ENCODE measurements at places on chromosomes 2 and 18.

GRCh38 chr18:10785798-10786197, 260.0 kb downstream of the NAPG start:
- DNase-seq = no peak

- no peak for DNase-seq
These were observed 300.6 kb upstream of the TFPI start for GRCh38 chr2:187854801-187855200.

DNA sequence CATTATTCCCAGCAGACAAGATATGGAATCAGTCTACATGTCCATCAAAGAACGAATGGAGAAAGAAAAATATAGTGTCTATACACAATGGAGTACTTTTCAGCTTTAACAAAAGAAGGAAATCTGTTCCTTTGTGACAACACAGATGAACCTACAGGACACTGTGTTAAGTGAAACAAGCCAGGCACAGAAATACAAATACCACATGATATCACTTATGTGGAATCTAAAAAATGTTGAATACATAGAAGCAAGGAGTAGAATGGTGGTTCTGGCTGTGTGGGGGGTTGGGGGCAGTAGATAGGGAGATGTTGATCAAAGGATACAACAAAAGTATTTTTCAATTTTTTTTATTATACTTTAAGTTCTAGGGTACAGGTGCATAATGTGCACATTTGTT, 347.7 kb upstream of the MAP2 start:
- no peak for DNase-seq

GRCh38 chr2:150212722-150213171, 274.7 kb downstream of the RND3 start:
- no peak for DNase-seq

DNA sequence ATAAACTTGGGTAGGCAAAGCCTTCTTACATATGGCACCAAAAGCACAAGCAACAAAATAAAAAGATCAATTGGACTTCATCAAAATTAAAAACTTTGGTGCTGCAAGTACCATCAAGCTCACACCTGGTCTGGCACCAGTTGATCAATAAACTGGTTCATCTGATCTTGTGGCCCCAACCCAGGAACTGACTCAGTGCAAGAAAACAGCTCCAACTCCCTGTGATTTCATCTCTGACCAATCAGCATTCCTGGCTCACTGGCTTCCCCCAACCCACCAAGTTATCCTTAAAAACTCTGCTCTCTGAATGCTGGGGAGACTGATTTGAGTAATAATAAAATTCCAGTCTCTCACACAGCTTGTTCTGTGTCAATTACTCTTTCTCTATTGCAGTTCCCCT, 8.4 kb downstream of the EPG5 start:
- no peak for DNase-seq

DNA sequence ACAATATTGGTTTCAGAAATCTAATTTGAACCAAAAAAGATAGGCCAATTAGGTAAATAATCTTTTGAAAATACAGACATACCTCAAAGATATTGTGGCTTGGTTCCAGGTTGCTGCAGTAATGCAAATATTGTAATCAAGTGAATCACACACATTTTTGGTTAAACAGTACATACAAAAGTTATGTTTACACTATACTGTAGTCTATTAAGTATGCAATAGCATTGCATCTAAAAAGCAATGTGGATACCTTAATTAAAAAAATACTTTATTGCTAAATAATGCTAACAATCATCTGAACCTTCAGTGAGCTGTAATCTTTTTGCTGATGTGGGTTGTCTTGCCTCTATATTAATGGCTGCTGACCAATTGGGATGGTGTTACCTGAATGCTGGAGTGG, 67.3 kb downstream of the KYNU start:
- DNase-seq = no peak

DNA sequence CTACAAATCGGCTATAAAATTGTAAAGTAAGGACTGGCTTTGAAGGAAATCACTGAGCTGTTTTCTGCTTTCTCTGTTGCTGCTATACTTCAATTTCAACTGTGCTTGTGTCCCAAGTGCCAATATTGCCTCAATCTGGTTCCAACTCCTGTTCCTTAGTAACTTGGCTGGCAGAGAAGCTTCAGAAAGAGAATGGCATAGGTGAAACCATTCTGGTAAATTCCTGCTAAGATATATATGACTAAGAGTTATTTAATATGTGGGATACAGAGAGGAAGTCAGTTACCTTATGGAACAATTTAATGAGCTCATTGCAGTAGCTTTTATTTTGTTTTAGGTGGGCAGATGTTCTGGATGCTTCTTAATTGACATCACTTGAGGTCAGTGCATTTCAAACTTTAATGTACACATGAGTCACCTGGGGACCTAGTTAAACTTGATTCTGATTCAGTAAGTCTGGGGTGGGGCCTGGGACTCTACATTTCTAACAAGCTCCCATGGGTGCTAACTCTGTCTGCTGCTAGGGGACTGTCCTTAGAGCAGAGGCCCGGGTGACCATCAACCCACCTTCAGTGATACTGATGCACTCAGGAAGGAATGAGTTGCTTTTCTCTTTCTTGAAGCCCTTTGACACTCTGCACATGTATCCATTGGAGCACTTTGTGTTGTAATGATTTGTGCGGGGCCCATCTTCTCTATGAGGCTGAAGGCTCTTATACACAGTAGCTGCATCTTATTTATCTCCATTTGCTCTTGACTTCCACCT, 47.6 kb downstream of the LIPG start:
- DNase-seq = no peak

GRCh38 chr2:226080334-226080733, 680.8 kb downstream of the NYAP2 start:
- no peak for DNase-seq

GRCh38 chr2:73334045-73334444, 40.7 kb upstream of the EGR4 start:
- DNase-seq = no peak

DNA sequence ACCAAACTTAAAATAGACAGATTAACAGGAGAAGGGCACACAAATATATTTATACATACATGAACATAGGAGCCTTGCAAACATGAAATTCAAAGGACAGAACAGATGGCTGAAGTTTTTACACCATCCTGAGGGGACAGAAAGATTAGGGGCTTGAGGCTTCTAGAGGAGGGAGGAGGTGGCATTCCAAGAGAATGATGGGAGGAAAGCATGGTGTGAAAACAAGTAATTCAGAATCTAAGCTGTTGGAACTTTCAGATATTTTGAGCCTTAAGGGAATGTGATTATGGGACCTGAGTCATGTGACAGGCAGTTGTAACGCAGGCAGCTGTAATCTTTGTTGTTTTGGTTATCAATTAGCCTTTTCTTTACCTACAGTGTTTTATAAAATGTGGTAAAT, 225.2 kb upstream of the SPOPL start:
- no peak for DNase-seq

DNA sequence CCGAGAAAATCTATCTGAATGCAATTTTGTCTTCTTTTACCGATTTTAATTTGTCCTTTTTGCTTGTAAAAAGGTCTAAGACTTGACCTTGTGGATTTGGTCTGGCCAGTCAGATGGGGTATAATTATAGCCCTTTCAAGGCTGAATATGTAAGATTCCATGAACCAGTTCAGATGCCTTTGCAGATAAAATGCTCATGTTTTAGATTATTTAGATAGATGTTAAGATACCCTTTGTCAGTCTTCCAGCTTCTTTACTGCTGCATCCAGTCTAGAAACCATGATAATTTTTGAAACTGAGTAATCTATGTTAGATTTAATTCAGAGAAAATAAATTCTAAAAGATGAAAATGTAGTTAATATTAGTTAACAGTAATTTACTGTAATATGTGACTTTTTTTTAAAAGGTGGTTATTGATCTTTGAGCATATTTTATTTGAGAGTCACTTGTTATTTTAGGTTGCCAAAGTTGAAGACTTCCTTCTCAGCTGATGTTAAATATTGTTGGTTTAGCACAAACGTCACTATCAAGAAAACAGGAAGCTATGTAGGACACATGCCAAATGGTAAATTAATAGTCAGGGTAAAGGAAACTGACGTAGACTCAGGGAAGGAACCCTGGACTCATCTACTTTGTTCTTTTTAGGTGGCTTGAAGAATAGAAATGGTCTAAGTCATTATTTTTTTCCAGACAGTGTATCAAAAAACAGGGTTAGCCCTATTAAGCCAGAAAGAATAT, 29.8 kb downstream of the BABAM2 start:
- DNase-seq = no peak

- DNase-seq = no peak
These were observed 122.7 kb upstream of the GLI2 start for GRCh38 chr2:120612931-120613330.

- no peak for DNase-seq
These were observed 79.2 kb downstream of the LAMA1 start for GRCh38 chr18:7038330-7038851.

DNA sequence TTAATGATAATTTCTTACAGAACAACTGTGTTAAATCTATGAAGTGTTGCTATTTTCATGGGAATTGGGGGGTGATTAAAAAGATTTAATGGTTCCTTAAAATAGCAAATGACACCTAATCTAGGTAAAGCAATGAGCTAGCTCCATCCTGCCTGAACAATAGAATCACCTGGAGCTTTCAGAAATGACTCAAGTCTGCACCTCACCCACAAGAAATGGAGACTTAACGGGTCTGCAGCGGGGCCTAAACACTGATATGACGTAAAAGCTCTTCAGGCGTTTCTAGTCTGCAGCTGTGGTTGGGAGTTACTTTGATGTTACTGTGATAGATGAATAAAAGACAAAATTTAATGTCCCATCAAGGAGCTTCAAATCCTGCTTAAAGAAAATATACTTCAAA, 328.2 kb downstream of the RND3 start:
- DNase-seq = no peak

GRCh38 chr2:172554352-172555271, 1.3 kb upstream of the PDK1 start:
- no peak for DNase-seq

- no peak for DNase-seq
These were observed 294.7 kb downstream of the FBXO15 start for GRCh38 chr18:73852789-73853549.

DNA sequence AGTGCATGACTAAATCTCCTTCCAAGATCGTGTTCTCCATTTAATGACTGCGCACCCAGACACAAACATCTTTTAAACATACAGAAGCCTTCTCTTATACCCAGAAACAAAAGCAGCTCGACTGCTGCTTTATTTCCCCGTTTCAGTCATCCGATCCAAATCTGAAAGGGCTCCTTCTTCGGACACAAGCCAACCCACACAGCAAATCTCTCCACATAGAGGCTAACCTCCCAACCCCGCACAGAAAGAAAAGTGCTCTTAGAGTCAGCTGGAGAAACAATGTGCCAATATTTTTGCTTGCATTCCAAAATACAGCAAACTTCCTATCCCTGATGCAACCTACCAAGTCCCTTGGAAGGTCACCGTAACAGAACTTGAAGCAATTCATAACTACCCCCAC, 29.1 kb downstream of the GAREM1 start:
- DNase-seq = no peak

DNA sequence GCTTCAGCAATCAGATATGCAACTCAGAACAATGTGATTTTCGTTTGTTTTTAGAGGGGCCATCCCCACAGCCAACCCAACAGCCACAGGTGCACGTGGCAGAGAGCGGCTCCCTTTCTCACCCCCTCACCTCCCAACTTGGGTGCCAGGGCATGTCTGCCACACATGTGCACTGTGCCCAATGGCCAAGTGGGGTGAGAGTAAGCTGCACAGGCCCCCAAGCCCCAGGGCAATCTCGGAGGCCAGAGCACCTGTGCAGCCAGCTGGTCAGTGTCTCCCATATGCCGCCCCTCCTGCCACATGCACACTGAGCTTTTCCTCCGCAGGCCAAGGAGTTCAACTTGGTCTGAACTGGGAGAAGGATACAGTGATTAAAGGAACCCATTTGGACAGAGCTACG, 1130.2 kb downstream of the DSC3 start:
- DNase-seq = no peak

All from cortex of kidney (tissue), 1 donor.